ENCODE measurements at places on chromosomes 7 and 10.

GRCh38 chr10:102644066-102644645 lies at the start of gene TRIM8:
Gene TRIM8, plus strand, starts transcription at chr10:102644479. Its CDS starts 139 bp downstream, at chr10:102644618.
- peak; percentile 54 for DNase-seq

DNA sequence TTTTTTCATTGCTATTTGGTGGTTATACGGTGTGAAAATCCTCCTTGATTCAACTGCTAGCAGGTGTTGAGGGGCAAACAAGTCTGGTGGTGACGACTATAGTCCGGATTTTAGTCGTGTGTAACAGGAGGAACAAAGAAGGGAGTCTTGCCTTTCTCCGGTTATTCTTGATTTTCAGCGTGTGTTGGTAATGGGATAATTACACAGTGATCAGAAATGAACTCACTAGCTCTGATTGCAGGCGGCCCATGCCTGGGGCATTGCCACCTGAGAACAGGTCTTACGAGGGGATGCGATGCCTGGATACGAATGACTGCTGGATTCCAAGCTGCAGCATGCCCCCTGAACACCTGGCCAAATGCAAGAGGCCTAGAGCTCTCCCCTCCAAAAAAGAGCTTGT lies 72.8 kb downstream of the CAMK1D start:
- no peak for DNase-seq

DNA sequence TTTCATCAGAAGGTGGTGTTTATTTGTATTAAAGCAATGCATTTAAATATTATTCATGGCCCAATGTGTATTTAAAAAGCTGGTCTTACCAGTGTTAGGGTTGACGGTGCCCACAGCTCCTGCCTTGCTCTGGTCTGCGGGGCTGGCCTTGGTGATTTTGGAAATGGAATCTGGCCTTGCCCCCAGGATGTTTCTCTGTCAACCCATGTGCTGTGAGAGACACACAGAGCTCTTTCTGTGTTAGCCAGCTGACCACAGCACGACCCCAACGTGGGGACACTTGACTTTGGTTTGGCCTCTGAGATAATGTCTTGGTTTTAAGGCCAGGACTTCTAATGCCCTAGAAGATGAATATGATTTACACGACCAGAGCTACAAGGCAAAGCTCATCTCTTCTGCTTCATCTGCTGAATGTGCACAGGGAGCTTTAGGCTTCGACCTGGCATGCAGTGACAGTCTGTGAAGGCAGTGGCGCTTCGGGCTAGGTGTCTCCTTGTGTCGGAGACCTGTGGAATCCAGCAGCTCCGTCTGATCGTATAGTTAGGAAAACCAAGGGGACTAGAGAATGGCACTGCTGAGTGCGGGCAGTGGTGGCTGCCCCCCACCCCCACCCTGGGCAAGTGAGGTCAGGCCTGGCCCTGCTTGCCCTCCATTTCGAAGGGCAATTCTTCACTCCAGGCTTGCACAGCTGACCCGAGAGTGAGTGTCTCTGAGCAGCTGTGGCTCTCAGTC lies 246.1 kb downstream of the EBF3 start:
- DNase-seq = no peak

DNA sequence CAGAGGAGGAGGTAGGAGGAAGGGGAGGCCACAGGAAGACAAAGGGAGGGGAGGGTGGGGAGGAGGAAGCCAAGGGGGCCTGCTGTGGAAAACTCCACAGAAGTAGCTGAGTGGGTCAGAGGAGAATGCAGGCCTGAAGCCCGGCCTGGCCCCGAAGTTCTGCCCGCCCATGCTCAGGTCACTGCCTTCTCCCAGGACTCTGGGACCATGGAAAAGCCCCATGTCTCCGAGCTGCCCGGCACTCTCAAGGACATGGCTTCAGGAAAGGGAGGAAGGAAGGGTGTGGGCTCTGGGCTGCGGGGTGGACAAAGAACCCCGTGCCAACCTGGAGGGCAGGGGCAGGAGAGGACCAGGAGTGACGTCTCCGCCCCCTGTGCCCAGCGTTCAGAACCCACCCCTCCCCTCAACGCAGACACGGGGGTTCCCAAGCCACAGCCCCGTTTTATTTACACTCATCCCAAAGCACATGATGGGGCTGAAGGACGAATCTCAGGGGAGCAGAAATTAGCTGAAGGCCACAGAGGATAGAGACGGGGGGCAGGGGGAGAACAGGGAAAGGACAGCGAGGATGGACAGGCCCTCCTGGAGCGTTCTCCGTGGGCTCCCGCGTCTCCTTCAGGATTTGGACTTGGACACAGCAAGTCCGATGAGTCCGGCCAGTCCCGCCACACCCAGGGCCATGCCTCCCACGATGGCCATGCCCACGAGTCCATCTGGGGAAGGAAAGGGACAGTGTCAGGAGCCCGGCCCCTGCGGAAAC lies 1.8 kb upstream of the CLDN15 start:
- no peak for DNase-seq

DNA sequence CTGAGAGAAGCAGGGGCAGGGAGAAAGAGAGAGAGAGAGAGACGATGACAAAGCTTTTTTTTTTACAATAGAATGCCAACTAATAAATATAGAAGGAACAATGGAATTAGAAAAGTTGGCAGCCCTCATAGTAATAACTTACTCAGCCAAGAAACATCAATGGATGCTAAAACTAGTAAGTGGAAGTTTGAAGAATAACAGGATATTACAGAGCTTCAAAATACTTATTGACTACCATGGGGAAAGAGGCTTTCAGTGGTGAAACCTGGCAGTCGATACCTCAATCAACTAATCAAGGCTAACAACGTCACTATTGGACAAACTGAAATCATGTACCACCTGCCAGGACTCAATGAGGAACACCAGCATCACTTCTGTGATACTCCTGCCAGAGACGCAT lies 100.5 kb upstream of the LRRC4 start:
- no peak for DNase-seq

DNA sequence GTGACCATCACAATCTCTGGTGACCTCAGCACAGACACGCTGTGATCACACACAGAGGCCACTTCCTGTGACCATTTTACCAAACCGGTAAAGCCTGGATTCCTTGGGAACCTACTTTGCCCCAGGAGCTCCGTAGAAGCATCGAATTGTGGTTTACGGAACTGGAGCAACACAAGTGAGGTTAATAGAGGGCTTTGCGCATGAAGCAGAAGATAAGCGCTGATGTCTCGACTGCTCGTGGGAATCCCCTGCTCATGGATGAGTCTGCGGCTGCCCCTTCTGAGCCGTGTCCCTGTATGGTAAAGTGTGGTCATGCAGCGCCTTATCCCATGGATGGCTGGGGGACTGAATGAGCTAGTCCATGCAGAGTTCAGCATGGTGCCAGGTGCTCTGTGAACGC lies 53.6 kb downstream of the VIPR2 start:
- no peak for DNase-seq

DNA sequence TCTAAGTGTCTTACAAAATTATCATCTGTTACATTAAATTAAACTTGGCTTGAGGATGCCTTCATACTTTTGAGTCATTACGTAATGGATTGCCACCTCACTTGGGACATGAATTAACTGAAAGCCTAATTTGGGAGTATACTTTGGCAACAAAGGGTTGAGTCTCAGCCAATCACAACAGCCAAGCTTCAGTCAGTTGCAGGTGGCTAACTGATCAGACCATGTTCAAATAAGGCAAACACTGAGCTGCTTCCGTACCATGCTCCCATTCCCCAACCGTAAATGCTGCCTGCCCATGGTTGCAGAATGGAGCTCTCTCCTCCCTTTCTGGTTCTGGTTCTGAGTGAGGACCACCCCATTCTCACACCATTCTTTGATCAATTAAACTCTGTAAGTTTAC lies 92.9 kb upstream of the STK17A start:
- no peak for DNase-seq

GRCh38 chr7:122972056-122972455 lies 23.4 kb downstream of the TAS2R16 start:
- no peak for DNase-seq

DNA sequence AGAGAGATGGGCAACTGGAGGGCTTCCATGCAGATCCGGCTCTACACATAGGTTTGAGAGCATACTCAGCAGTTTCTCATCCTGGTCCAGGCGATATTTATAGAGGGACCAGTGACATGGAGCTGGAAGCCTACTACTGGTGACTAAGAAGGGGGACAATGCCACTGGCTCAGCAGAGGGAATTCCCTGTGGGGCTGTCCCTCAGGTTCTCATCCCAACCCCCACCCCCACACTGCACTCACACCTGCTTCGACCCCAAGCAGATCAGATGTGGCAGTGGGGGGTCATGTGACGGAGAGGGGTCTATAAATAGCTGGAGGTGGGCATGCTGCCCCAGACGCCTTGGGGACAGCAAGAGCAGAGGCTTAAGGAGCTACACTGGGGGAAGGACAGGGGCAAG lies at the start of gene CLCN1:
CLCN1 (plus strand) TSS at position 336 of the 400 bp plus-strand sequence. CDS start 102 bp downstream, outside the sequence.
- DNase-seq = no peak

DNA sequence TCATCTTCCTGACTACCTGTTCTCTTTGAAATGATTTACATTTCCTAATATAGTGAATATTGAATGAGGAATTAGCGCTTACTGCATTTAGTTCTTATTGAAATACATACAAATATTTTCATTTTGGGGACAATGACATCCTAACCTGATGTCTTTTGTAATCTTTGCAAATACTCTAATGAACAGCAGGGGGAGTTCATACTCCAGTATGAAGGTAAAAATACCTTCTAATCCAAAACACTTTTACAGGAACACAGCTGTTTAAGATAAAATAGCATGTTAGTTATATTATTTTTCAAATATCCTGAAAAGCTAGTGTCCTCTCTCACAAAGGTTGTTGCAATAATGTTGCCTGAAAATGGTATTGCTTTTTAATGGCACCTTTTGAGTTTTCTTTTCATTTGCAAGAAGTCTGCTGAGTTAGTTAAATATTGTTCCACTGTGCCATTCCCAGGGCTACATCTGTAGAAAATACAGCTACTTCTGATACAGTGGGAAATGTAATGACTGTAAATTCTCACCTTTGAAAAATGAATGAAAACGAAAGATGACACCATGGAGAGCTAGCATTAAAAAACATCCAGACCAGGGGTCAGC lies 400.0 kb downstream of the PHF14 start:
- peak; percentile 1 for DNase-seq

DNA sequence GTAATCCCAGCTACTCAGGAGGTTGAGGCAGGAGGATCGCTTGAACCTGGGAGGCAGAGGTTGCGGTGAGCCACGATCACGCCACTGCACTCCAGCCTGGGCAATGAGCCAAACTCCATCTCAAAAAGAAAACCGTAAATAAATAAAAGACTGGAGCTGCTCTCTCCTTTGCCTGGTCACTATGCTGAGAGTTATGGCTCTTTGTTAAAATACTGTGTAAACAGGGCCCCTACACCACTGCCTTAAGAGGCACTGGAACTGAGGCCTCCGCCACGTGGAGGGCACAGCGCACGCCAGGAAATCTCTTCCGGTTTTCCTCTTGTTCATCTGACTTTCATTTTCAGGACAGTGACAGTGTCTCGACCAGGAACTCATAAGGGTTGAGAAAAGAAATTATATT lies 123.3 kb downstream of the PAXIP1 start:
- DNase-seq = no peak

- no peak for DNase-seq
These were observed 86.8 kb upstream of the KMT2C start for GRCh38 chr7:152522571-152523067.

GRCh38 chr7:82964150-82964882 lies 198.4 kb downstream of the PCLO start:
- no peak for DNase-seq

GRCh38 chr7:27866256-27866655 lies 126.3 kb downstream of the TAX1BP1 start:
- no peak for DNase-seq

DNA sequence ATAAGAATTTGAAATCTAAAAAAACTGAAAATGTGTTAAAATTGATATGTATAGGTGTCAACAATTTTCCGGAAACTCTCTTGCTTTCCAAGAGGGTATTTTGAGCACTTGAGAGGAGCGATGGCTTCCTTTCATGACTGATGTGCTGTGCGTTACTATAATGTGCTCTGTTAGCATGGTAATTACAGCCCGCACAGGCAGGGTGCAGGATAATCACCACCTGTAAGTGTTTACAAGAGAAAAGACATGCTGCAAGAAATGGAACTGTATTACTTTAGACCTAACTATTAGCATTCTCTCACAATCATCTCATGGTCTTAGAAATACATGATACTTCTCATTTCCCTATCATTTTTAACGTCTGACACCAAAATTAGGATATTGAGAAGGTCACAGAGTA lies 92.4 kb upstream of the ADARB2 start:
- no peak for DNase-seq

DNA sequence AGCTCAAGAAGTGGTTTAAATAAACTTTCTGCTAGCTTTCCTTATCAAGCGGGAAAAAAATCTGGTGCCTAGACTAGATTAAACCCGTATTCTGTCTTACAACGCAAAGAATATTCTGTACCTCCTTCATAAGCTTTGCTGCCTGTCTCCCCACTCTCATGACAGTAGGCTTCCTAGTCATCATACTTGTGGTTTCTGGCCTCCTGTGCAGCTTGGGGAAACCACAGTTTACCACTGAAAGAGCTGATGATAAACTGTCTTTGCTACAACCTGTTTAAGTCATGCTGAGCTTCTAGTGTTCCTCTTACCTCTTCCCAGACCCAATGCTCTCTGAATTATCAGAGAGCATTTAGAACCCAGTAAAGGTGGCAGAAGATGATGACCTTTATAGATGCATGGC lies 55.0 kb downstream of the PODXL start:
- DNase-seq = peak; percentile 81

DNA sequence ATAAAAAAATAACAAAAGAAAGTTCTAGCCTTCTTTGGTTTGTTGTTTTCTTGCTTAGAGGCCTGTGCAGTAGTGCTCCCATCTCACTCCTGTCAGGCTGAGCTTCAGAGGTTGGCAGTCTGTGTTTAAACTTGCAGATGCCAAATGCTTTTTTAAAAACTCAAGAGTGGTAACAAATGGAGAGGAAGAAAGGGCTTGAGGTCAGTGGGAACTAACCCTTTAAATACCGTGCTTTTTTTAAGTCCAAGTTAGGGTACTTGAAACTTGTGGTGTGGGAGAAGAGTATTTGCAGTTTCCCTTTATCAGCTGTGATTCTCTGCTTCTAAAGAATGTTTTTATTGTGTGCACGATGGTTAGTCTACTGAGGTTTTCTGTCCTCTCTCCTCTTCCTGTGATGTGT lies 29.4 kb downstream of the ZRANB1 start:
- DNase-seq = no peak

DNA sequence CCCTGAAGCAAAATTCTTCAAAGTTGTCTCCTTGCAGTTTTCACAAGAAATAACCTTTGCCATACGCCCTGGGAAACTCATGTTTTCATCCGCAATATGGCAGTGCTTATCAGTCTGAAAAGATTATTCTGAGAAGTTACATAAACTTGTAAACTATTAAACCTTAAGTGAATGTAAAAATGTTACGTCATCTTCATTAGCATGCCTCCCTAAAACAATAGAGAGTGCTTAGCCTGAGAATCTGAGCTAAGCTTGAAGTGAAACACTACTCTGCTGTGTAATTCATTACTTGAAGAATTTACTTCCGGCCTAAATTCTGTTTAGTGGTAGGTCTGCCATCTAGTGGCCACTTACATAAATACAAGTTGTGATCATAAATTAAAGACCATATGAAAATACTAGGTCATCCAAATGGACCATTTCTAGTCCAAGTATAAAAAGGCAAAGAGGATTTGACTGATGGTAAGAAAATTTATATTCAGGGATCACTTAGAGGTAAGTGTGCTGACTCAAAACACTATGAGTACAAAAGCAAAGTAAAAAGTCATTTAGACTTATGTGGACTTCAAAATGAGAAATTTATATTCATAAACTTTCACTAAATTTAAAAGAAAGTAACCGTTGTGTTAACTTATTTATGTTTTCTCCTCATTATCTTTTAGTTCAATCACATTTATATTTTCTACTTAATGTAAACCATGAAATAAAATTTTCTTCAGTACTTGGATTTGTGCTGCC lies 745.1 kb upstream of the LRRTM3 start:
- peak; percentile 51 for DNase-seq

Data from activated CD4-positive, alpha-beta T cell treated with anti-CD3 and anti-CD28 coated beads, Interleukin-2, Interleukin-4, amounts not matched to agents 100 ng/mL and 50 ng/mL, durations not matched to agents 16 hours and 8 hours (primary cell).